ENCODE measurements at places on chromosomes 3 and 15.

- DNase-seq, result no peak
Measured at GRCh38 chr3:57164217-57164656, 916 bp downstream of the IL17RD start.

GRCh38 chr3:72953325-72953956 lies 43.2 kb upstream of the PPP4R2 start:
- DNase-seq, result no peak

- no peak for DNase-seq
Measured at GRCh38 chr15:54101664-54102270, 123.5 kb downstream of the UNC13C start.

- DNase-seq, result no peak
Measured at GRCh38 chr15:80773792-80774352, 5.3 kb upstream of the CEMIP start.

- DNase-seq, result no peak
Measured at GRCh38 chr3:183491109-183491922, 62.9 kb upstream of the MCF2L2 start.

DNA sequence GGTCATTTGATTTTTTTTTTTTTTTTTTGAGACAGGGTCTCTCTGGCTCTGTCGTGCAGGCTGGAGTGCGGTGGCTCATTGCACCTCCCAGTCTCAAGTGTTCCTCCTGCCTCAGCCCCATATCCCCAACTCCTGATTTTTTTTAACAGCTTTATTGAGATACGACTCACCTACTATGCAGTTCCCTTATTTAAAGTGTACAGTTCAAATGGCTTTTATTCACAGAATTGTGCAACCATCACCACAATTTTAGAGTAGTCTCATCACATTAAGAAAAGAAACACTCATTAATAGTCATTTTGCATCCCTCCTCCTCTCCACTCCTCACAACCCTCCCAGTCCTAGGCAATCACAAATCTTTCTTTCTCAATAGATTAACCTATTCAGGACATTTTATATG lies 1.9 kb upstream of the TRA2B start:
- DNase-seq, result no peak

GRCh38 chr3:108227131-108227530 lies 4.9 kb upstream of the IFT57 start:
- DNase-seq, result no peak

- DNase-seq, result no peak
Measured at GRCh38 chr3:126347543-126348161, 9.6 kb downstream of the KLF15 start.

DNA sequence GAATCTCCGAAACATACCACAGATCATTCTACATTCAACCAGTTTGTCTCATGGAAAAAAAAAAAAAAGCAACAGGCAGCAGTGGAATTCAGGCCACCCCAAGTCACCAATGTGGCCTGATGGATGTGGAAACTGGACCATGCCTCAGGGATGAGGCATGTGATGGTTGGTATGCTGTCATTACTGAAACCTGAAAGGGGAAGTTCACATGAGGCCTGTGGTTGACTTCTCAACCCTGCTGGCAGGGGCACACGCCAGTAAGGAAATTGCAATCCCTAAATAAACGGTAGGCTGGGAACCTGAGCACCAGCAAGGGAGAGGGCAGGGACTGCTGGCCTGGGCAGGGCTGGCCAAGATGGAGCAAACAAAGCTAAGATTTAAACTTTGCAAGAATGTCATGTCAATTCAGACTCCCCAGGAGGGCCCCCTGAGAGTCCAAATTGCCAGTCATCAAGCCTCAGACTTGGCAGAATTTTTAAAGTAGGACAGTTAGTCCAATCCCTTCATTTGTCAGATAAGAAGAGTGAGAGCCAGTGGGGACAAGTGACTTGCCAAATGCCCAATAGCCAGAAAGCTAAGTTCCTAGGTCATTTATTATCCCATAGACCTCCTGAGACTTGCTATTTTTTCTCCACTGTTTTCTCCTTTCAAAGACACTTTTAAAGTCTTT lies 310.4 kb downstream of the ERC2 start:
- DNase-seq, result no peak

DNA sequence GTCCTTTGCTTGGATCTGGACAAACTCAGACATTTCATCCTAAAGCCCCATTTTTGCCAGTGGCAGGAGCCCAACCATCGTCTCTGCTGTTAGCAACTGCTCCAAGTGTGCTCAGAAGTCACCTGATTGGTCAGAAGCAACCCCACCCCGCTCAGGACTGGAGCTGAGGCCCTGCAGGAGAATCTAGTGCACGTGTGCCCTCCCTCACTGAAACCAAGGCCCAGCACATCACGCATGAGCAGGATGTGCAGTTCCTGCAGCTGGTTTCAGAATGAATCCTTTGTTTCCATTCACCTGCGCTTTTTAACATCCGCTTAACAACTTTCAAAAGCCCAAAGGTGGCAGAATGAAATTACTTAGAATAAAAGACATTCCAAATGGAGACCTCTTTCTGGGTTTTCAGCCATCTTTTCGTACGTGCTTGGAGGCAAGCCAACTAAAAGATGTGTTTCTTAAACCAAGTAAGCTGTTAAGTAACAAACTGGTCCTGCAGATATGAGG lies 81.2 kb downstream of the SRGAP3 start:
- DNase-seq, result no peak

GRCh38 chr3:115518100-115518852 lies 105.0 kb upstream of the GAP43 start:
- no peak for DNase-seq

- no peak for DNase-seq
Measured at GRCh38 chr15:46354443-46354842, 719.6 kb downstream of the SQOR start.

All from activated naive CD4-positive, alpha-beta T cell (primary cell).